Progenitor cell of endocrine pancreas (in vitro differentiated cells): ENCODE measurements at places on chromosomes 4 and X. TPM values are rescaled to one million over a fixed set of nuclear protein-coding genes. Genes with fewer than 3 reads are reported as not detected.

KLHL4 gene
- 0.74 and 1.0 TPM in 2 replicates for total RNA-seq

HADH gene
- total RNA-seq: 44.1 TPM in 2 replicates

ZFP42 gene
- 3.9 and 5.5 TPM in 2 replicates for total RNA-seq

- H3K27ac ChIP-seq: peak overlapping the region; percentile 97
- peaks cover 9% of the 10 kb centered on the region for H3K36me3 ChIP-seq
- H3K4me3 ChIP-seq: peak overlapping the region; percentile 50
- H3K4me1 ChIP-seq: peaks cover 50% of the 10 kb centered on the region
These were observed 68.7 kb downstream of the MGST2 start for GRCh38 chr4:139734201-139734874.

GRCh38 chrX:129833153-129833990, 10.3 kb downstream of the ZDHHC9 start:
- H3K4me3 ChIP-seq: no peak overlapping the region
- peaks cover 10% of the 10 kb centered on the region for H3K36me3 ChIP-seq
- H3K4me1 ChIP-seq: peaks cover 3% of the 10 kb centered on the region
- no peak overlapping the region for H3K27ac ChIP-seq
- DNase-seq: no peak

DNA sequence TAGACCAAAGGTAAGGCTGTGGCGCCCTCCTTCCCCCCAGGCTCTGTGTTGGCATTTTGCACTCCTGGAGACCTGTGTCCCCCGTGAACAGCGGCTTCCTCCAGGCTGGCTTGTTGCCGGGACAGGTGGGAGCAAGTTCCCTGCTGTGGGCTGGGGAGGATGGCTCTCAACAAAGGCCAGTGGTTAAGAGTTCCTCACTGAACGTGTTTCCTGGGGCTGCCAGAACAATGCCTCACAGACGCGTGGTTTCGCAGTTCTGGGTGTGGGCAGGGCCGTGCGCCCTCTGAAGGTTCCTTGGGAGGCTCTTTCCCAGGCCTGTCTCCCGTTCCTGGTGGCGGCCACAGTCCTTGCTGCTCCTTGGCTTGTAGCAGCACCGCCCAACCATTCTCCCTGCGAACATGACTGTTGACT, 33.4 kb downstream of the NELFA start:
- H3K27ac ChIP-seq: peak overlapping the region; percentile 52
- no peaks in the 10 kb centered on the region for H3K4me1 ChIP-seq
- DNase-seq: no peak
- H3K36me3 ChIP-seq: peaks cover 37% of the 10 kb centered on the region

- H3K27me3 ChIP-seq: no peaks in the 10 kb centered on the region
- H3K27ac ChIP-seq: no peak overlapping the region
- no peak for DNase-seq
- no peak overlapping the region for H3K4me3 ChIP-seq
- no peaks in the 10 kb centered on the region for H3K36me3 ChIP-seq
These were observed 36.6 kb downstream of the DIPK2B start for GRCh38 chrX:45164021-45164621.

GRCh38 chrX:78548012-78548411, 111.1 kb downstream of the RTL3 start:
- no peak overlapping the region for H3K27ac ChIP-seq
- no peak overlapping the region for H3K4me3 ChIP-seq
- DNase-seq: no peak
- H3K36me3 ChIP-seq: no peaks in the 10 kb centered on the region
- no peaks in the 10 kb centered on the region for H3K4me1 ChIP-seq

DNA sequence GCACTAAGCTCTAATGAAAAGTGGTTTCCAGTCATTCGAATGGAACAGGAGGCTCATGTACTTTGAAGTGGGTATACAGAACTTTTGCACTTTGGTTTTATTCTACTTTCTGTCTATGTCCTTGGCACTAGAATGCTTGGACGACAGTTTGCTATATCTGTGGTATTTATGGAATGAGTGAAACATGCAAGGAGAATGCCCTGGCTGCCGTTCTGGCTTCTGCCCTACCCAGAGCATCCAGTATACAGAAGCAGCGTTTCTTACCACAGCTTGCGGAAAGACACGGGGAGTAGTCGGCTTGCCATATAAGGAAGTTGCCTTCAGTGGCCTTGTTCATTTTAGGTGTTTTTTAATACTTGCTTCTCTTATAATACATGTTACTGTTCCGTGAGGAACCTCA, 98.0 kb downstream of the TBL1X start:
- no peak overlapping the region for H3K4me3 ChIP-seq
- peaks cover 6% of the 10 kb centered on the region for H3K36me3 ChIP-seq
- H3K27me3 ChIP-seq: no peaks in the 10 kb centered on the region
- no peak for DNase-seq
- no peak overlapping the region for H3K27ac ChIP-seq
